Heart right ventricle (tissue), 16 donors: ENCODE measurements at places on chromosomes 16 and 17. TPM values are rescaled to one million over a fixed set of nuclear protein-coding genes. Genes with fewer than 3 reads are reported as not detected.

DNA sequence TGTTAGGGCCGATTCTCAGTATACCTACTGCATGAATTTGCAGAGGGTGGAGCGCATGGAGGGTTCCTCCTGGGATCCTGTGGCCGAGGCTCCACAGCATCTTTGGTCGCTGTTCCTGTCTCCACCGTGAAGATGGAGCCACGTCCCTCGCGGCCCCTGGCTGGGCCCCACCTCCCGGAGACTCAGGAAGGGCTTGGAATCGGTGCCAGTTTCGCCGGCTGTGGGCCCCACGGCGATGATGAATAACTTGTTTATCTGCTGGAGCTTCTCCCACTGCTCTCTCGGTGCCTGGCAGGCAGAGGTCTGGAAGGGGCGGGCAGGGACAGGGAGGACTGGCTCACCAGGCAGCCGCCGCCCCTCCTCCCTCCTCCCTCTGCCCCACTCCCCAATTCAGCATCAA is 8.1 kb downstream of the SLC5A11 start:
- DNase-seq = peak; percentile 26

- peak; percentile 88 for DNase-seq
Observed at GRCh38 chr17:1730326-1731193, 6.1 kb downstream of the WDR81 start.

- no peak for DNase-seq
Observed at GRCh38 chr17:1474402-1475189, 17.9 kb downstream of the MYO1C start.

GRCh38 chr17:12580640-12581039 is 85.0 kb upstream of the MYOCD start:
- DNase-seq = no peak

Gene TMC5
- total RNA-seq = not detected

GRCh38 chr17:38751144-38751807 is 1.3 kb upstream of the PSMB3 start:
- DNase-seq = no peak

DNA sequence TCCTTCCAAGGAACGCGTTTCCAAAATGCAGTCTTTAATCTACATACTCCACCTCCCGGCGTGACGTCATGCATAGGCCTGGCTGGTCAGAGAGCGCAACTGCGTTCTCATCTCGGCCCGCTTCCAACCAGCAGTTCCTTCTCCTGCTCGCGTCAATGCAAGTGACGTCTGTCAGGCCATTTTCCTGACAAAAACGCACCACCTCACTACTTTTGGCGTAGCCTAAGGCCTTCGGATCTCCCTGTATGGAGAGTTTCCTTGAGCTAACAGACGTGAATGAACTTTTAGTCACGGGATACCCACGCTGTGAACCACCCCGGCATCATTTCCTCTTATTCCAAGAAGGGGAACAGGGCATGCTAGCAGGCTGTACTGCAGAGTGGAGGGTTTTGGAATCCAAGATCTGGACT is 25.0 kb downstream of the TEX14 start:
- DNase-seq = peak; percentile 87

GRCh38 chr16:2487903-2488531 is 13.1 kb downstream of the TBC1D24 start:
- no peak for DNase-seq

DNA sequence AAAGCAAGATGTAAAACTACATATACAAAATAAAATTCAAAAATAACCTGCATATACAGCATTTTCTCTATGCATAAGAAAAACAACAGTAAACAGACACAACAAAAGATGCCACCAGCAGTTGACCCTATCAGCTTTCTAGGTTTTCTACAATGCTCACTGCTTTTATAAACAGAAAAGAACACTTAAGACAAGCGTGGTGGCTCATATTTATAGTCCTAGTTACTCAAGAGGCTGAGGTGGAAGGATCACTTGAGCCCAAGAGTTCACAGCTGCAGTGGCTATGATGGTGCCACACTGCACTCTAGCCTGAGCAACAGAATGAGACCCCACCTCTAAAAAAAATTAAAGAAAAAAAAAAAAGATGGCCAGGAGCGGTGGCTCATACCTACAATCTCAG is 46.5 kb upstream of the ATP2A3 start:
- no peak for DNase-seq

Gene NRN1L
- 2.7 TPM for total RNA-seq

DNA sequence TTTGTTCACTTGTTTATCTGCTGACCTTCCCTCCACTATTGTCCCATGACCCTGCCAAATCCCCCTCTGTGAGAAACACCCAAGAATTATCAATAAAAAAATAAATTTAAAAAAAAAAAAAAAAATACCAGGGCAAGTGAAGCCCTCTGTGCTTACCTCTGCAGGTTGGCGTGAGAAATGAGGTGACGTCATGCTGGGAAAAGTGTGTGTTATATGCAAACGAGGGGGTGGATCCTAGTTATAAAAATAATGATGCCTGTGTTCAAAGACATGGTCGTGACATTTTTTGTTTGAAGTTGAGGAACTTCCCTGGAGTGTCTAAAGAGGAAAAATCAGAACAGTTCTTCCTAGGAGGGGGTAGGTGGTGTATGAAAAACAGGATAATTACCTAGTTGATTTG is 20.2 kb downstream of the TMC7 start:
- no peak for DNase-seq

- no peak for DNase-seq
Observed at GRCh38 chr17:77647531-77647930, 311.0 kb upstream of the TNRC6C start.

- DNase-seq = no peak
Observed at GRCh38 chr17:17304521-17304985, 1.4 kb downstream of the NT5M start.

DNA sequence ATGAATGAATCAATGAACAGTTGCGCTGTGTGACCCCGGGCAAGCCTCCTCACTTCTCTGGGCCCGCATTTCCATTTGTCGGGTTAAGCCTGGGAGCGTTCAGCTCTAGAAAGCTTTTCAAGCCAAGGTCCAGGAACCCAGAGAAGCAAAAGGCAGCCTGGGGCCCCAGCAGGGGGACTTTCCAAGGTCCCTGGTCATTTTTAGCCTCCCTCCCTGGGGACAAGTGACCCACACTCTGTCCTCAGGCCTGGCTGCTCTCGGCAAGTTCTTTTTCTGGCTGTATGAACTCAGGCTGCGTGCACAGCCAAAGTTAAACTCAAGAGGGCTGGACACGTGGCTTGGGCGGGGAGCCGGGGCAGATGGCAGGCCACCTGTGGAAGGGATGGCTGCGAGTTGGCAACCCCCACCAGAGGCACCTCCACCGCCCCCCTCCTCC is 41.4 kb upstream of the CIBAR2 start:
- DNase-seq = peak; percentile 72

GRCh38 chr17:60782742-60783141 is 105.1 kb downstream of the BCAS3 start:
- DNase-seq = no peak

Gene SOX8
- 0.44 TPM for total RNA-seq

DNA sequence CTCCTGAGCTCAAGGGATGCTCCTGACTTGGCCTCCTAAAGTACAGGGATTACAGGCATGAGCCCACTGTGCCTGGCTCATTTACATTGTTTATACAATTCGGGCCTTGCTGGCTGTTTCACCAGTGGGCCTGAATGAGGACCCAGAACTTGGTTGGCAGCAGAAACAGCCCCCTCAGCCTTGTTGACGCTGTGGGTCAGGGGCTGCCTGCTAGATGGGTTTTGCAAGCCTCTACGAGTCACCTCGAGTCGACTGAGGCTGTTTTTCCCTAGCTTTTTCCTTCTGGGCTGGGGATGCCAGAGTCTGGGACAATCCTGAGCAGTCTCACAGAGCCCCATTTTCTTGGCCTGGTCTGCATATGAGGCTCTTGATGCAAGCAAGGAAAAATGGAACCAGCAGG is 16.1 kb downstream of the PPL start:
- DNase-seq = no peak

GRCh38 chr16:8718851-8719680 is 44.6 kb downstream of the ABAT start:
- DNase-seq = no peak

DNA sequence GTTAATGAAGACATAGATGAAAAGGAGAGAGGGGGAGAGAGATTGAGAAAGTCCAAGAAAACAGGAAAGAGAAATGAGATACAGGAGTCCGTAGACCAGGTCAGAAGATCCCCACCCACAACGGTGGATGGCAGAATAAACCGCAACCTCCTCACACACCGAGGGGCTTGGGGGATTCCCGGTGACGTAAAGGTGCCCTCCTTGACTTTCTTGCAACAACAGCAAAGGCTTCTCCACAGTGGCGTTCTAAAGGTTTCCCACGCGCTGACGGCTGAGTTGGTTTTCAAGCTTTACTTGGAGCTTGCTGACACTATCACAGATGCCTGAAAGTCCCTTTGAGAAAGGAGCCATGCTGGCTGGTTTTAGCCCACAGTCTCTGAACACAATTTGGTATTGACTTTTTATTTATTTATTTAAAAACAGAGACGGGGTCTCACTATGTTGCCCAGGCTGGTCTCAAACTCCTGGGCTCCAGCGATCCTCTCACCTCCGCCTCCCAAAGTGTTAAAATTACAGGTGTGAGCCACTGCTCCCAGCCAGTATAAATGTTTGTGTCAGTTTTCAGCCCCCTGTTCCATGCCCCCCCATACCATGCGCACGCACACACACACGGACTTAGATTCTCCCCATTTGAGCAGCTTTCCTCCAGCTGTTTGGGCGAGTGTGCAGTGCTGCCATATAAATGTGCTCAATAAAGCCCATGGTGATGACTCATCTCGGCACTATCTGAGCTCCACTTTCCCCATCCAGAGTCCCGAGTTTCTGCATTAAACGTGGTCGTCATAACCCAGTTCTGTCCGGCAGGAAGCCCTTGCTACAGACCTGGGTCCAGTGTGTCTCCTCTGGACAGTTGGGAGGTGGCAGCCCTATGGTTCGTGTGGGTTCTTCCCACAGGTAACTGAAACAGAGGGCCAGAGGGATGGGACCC is 33.0 kb upstream of the SEC14L1 start:
- no peak for DNase-seq

DNA sequence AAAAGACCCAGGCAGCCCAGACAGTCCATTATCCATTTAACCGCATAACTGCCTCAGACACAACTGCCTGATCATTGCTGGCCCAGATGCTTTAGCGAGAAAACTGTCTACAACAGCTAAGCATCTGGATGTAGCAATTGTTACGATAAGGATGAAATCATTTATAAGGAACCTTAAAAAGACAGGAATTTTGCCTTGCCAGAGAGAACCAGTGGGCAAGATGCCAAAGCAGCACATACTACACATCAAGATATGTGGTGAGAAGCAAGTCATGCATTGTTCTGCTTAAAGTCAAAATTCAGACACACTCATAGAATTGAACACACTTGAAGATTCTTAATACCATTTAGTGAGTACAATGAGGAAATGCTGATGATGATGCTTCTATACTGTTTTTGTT is 1525.3 kb downstream of the CDH8 start:
- DNase-seq = no peak

Gene KRTAP4-9
- not detected for total RNA-seq

GRCh38 chr16:72410492-72410891 is 238.5 kb upstream of the PMFBP1 start:
- no peak for DNase-seq

DNA sequence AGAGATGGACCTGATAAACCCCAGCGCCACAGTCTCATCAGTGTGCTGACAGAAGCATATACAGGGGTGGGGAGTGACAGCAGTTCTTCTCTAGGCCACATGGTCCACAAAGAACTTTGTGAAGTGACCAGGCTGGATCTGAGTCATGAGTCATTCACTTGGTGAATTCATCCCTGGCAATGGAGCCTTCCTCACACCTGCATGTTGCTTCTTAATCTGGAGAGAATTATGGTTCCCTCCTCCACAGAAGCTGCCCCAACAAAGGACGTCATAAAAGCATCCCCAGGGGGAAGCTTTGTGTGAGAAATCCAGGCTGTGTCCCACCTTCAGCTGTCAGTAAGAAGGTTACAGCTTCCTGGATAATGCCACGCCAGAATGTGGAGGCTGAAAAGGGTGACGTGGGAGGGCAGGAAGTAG is 215.6 kb upstream of the MAF start:
- no peak for DNase-seq

Gene CEMP1
- not detected for total RNA-seq

Gene DCUN1D3
- total RNA-seq = 8.3 TPM

- no peak for DNase-seq
Observed at GRCh38 chr17:58605470-58605869, 86.4 kb downstream of the TEX14 start.

- DNase-seq = no peak
Observed at GRCh38 chr17:37386462-37386861, 10.7 kb downstream of the C17orf78 start.

Gene G6PC1
- not detected for total RNA-seq
